ENCODE measurements at places on chromosomes 2 and 18.

DNA sequence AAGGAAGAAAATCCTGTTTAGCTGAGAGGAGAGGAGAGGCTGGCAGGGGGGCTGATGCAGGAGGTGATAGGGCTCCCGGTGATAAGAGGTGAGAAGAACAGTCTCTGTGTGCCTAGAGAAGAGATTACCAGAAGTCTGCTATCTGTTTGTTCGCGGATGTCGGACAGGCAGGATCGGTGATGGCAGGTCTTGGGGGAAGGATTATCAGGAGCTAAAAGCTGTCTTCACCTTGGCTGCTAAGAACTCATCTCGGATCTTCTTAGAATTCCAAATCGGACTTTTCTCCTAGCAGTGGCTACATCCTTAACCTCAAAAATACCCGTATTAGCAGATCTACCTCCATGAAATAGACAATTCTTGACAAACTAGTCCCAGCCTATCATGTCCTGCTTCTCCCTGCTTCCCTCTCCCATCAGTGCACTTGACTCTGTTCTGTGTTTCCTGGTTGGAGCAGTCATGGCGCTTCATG lies 282.1 kb upstream of the TRIB2 start:
- DNase-seq, result no peak

DNA sequence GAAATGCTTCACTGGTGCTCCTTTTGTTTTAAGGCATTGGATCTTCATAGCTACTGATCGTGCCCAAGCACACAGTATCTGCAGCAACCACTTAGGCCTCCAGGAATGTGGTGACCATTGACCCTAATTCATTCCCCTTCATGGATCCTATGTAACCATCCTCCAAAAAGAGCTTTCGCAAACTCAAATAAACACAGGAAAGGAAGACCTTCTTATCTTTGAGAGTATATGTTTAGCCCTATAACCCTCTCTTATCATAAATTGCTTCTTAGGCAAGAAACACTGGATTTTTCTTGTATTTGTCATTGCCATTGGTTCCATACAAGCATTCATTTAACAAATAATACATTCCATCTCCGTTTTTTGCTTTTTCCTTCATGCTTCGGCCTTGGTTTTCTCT lies 4.1 kb upstream of the TTR start:
- no peak for DNase-seq

- DNase-seq, result no peak
These were observed 278.4 kb downstream of the RDH14 start for GRCh38 chr2:18282026-18282425.

DNA sequence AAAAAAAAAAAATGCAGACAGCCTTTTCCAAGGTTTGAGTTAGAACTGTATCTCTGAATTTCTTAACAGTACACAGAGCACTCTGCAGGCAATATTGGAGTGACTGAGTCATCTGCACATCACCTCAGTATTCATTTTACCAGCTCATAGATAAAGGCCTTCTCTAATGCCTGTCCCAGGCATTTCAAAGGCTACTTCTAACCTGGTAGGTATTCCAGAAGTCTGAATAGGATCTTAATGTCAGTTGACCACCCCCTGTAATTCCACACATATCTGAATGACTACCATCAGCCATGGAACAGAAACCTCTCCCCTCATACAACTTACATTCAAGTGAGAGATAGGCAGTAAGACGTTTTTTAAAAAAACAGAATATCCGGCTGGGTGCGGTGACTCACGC lies 9.0 kb downstream of the METTL21A start:
- DNase-seq, result no peak
